ENCODE measurements at places on chromosomes 4 and X.

GRCh38 chr4:62571494-62571893 lies 1371.4 kb downstream of the ADGRL3 start:
- no peak for DNase-seq

DNA sequence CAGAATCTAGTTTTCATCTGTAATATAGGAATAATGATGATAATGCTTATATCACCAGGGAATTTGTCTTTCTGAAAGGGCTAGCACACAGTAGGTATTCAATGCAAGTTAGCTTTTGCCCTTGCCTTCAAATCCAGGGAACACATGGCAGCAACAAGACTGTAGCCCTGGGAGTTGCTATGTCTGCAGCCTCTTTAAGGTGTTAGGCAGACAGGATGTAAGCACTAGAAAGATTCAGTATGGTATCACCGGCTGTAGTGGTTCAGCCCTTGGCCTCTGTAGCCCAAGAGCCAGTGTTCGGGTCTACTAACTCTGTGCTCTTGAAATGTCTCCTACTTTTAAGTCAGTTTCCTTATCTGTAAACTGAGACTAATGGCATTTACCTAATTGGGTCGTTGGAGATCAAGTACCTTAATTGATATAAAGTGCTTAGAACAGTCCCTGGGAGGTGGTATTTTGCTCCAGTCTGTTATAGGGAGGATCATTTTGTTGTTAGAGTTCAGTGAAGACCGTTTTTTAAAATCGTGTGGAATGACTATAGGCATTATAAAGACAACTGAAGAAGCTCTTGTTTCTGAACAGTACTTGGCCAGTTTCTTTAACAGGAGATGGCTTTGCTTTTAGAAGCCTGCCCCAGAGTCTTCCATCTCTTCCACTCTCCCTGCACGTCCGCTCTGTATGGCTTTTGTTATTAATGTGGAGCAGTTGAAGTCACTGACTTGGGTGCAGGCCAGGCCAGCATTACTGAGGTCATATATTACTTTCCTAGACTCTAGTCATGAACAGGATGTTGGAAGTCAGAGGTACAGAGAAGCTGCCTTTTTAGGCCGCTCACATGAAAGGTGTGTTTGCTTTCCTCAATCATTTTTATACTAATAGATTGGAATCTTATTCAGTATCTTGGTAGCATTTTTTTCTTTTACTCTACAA lies 44.8 kb downstream of the GAB1 start:
- no peak for DNase-seq

- peak; percentile 20 for DNase-seq
Measured at GRCh38 chrX:54495814-54496516, at the start of gene FGD1. TSS of gene FGD1 (minus strand) at chrX:54496234. CDS start at chrX:54495432, 802 bp downstream.

DNA sequence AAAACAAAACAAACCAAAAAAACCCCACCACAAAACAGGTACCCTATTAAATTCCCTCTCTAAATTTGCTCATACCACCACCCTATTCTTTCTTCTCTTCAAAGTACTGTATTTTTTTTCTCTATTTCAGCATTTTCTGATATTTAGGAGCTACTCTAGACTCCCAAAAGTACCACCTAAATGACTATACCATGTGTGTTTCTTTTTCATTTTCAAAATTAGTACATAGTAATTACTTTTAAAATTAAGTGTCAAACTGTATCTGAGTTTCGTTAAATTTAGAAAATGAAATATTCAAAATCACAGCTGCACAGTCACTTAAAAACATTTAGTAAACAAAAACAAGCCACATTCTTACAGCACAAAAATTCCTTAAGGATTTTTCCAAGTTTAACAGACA lies 161.7 kb downstream of the FBXW7 start:
- DNase-seq = no peak

DNA sequence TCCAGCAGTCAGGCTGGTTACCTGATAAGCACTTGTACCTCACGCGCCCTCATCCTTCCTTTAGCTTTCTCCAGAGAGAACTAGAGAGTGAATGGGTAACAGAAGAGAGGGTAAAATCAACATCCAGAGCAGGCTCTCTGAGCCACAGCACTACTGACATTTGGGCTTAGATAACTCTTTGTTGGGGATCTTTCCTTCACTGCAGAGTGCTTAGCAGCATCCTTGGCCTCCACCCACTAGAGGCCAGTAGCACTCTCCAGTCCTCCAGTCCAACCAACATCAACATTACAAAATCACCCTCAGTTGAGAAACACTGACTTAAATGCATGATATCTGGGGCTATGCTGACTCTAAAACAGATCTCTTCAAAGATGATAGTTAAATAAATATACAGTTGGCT lies 220.7 kb downstream of the TACR3 start:
- DNase-seq = no peak

DNA sequence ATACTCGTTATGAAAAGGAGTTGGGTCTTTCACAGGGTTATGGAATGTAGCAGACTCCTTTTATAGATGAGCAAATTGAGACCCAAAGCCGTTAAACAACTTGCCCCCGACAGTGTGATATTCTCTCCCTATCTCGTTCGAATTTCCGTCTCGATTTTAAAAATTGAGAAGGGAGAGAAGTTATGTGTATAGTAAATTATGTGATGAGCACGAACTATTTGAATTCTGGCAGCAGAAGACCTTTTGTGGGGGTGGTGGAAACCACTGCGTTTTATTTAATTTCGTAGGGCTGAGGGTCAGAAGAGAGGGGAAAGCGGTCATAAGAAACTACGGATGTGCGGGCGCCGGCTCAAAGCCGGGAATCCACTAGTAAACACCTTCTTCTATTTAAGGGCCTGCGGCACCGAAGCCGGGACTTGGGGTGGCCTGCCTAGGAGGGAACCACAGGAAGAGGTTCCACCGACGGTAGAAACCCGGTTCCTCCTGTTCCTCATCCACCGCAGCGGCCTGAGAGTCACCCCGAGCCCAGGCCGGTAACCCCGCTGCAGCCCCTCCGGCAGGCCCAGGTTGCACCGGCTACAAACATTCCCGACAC lies 1.5 kb upstream of the DDX3X start:
- DNase-seq = no peak

- no peak for DNase-seq
Measured at GRCh38 chr4:66943112-66943511, 602.2 kb downstream of the CENPC start.

- no peak for DNase-seq
Measured at GRCh38 chr4:47668810-47669408, 169.0 kb downstream of the CORIN start.

DNA sequence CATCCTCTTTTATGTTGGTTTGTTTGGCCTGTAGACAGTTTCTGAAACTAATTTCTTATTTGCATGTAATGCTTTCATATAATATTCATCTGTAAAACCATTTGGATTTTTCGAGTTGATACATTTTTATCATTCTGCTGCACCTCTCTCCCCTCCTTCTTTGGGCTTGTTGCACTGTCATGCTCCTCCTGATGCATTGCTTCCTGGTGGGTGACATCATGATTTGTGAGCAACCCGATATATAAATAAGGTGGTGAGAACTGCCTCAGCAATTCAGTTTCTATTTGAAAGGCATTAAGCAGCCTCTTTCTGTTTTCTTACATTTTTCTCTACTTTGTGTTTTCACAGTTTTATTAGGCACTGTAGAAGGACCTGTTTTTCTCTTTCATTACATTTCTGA lies 515.7 kb downstream of the RPA4 start:
- no peak for DNase-seq

DNA sequence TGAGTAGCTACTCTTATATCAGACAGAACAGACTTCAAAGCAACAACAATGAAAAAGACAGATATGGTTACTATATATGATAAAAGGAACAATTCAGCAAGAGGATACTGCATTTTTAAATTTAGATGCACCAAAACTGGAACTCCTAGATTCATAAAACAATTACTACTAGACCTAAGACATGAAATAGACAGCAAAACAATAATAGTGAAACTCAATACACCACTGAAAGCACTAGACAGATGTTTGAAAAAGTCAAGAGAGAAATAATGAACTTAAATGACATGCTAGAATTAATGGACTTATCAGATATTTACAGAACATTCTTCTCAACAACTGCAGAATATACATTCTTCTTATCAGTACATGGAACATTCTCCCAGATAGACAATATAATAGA lies 99.5 kb upstream of the ITM2A start:
- DNase-seq = no peak

DNA sequence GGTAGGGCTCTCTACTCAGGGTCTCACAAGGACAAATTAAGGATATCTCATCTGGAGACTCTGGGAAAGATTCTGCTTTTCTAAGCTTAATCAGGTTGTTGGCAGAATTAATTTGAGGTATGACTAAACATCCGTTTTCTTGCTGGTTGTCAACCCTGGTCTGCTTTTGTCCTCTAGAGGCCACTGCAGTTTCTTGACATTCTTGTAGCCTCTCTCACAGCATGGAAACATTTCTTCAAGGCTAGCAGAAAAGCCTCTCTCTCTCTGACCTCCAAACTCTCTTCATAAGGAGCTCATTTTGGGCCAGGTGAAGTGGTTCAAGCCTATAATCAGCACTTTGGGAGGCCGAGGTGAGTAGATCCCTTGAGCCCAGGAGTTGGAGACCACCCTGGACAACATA lies 749.5 kb upstream of the PCDH7 start:
- no peak for DNase-seq

- no peak for DNase-seq
Measured at GRCh38 chr4:143782521-143782920, 82.0 kb upstream of the FREM3 start.

GRCh38 chr4:168758351-168758876 lies 251.6 kb downstream of the CBR4 start:
- DNase-seq = no peak

DNA sequence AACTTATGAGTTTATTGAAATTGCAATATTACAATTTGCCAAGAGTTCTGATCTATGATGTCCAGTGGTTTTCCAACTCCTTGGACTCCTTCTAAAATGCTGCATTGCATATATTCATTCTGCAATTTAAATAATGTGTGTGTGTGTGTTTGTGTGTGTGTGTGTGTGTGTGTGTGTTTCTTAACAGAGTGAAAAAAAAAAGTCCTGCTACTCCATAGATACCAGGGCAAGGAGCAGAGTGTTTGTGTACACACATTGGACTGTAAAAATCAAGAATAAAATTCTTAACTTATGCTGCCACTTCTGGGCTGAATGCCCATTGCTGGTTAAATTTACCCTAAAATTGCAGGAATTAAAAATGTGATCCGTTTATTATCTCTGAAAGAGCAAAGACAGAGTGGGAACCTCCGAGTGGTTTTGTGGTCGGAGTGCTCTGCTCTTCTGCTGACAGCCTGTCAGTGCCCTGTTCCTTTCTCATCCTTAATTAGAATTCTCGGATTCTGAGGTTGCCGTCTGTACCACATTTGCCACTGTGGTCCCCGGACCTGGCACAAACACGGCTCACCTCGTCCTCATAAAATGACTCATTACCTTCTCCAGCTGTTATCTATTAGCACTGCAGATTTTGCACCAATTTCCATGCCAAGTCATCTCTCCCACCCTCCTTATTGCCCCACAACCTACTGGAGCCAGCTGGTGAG lies 355.5 kb downstream of the KCNIP4 start:
- DNase-seq = no peak

DNA sequence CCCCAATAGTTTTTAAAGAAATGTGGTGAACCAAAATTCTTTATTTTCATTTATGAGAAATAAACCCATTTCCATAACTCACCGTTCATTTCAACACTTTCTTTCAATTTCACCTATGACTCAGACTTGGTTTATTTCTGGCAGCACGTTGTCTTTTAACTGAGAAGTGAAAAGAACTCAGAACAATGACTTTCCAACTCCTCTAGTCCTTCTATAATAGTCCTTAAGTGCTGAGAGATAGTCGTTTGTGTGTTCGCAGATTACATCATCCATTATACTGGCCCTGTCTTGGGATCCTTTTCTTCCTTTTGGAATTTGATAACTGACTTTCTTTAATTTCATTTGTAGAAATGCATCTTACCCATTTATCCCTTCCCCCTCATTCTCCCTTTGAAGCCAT lies 113.6 kb downstream of the GLUD2 start:
- DNase-seq = no peak

GRCh38 chr4:146271466-146271865 lies 57.1 kb downstream of the REELD1 start:
- no peak for DNase-seq

- no peak for DNase-seq
Measured at GRCh38 chrX:115503099-115503498, 57.9 kb upstream of the PLS3 start.

DNA sequence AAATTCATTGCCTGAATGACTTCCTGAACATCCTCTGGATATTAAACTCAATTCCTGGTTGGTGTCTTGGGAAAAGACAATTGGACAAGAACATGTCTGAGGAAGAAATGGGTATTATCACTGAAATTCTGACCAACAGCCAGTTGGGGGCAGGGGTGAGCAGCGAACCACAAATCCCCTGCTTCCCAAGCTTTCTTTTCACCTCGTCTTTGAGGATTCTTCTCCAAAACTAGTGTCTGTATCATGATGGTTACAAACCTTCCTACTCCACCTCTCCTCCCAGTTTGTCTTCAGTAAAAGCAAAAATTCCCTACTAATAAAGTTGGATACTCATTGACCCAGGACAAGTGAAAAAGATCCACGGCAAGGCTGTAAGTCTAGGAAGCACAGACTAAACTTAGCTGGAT lies 48.3 kb upstream of the WDR1 start:
- no peak for DNase-seq

- no peak for DNase-seq
Measured at GRCh38 chr4:32790803-32791202, 2070.6 kb downstream of the PCDH7 start.

GRCh38 chrX:107227780-107228485 lies 21.5 kb downstream of the DNAAF6 start:
- no peak for DNase-seq

GRCh38 chr4:144342949-144343760 lies 202.6 kb upstream of the GYPA start:
- DNase-seq = no peak

- no peak for DNase-seq
Measured at GRCh38 chrX:83108278-83108677, 399.8 kb upstream of the POU3F4 start.

DNA sequence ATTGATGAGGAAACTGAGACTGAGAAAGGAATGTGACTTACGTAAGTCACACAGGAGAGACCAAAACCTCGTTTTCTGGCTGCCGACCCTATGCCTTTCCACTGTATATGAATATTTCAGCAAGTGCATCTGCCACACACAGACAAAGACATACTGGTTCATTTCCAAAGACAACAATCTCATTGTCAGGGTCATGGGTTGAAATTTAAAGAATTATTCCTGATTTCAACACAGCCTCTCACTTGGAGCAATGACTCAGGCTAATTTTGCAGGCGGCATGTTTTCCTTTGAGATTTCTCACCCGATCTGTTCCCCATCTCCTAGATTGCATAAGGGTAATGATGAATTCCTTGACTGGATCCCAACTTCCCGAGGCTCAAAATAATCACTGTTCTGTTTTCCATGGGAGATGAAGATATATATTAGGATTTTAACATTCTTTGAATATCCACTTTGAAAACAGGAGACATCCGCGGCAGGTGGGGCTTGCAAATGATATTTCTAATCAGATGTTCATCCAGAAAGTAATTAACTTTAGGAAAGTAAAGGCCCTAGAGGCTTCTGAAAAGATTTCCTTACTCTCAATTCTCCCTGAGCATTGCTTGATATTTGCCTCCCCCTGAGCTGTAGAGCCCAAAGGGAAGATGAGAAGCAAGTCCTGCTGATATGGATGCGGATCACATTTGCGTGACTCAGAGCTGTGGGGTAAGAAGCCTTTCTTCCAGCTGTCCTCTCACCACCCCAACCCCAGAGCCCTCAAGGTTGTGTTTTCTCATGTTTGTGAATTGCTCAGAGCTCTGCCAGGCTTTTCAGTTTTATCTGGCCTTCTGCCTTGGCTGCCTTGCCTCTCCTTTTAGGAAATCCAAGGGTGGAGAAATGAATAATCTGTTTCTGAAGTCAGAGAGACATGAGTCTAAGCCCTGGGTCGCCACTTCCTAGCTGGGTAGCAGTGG lies 361.1 kb upstream of the BOD1L1 start:
- no peak for DNase-seq
